ENCODE measurements at places on chromosomes 12 and 14.

- no peak for DNase-seq
These were observed 158.7 kb downstream of the METTL25 start for GRCh38 chr12:82517027-82517426.

DNA sequence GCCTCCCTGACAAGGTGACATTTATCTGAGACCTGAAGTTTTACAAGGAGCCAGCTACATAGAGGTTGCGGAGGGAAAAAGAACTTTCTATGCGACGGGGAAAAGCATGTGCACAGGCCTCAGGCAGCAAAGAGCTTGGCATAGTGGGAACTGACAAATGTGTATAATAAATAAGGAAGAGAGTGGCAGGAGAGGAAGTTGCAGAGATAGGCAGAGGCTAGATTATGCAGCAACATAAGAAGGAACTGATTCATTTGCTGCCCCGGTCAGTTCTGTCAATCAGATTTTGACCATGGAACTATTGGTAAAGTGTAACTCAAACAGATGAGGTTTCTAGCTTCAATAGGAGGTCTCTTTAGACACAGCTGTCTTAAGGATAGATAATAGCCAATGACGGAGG is 33.7 kb upstream of the RIC8B start:
- DNase-seq = no peak

GRCh38 chr14:37420622-37421021 is 174.4 kb downstream of the FOXA1 start:
- no peak for DNase-seq

DNA sequence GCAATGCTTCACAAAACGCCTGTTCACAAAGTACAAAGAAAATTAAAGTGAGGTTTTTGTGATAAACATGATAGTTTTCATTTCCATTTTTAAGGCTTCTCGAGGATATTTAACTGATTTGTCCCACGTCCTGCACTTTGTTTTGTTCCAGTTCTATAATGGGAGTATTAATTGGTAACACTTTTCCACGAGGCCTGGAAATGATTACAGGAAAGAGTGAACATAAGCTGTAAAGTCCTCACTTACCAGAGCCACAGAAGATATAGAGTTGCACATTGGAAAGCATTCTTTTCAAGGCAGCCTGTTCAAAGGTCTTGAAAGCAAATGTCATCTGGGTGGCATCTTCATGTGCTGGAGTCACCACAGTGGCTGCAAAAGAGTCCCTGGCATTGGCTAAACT is 1236.6 kb downstream of the BCL11B start:
- DNase-seq = no peak

DNA sequence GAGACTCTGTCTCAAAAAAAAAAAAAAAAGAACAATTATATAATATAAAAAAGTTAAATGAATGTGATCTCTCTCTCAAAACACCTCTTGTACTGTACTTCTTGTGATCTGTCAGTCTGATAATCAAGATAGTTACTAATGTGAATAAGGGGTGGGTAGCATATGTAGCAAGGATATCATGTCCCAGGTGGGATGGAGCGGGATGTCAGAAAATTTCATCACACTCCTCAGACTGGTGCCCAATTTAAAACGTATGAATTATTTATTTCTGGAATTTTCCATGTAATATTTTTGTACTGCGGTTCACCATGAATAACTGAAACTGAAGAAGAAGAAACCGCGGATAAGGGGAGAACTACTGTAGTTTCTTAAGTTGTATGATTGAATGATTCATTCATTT is 11.0 kb downstream of the CNOT2 start:
- no peak for DNase-seq

GRCh38 chr12:51346581-51346980 is at the start of gene CELA1:
TSS of gene CELA1 (minus strand) at chr12:51346679. CDS start at chr12:51346638, 41 bp downstream.
- DNase-seq = no peak

- DNase-seq = no peak
These were observed 5.4 kb downstream of the SOS2 start for GRCh38 chr14:50225974-50226297.

DNA sequence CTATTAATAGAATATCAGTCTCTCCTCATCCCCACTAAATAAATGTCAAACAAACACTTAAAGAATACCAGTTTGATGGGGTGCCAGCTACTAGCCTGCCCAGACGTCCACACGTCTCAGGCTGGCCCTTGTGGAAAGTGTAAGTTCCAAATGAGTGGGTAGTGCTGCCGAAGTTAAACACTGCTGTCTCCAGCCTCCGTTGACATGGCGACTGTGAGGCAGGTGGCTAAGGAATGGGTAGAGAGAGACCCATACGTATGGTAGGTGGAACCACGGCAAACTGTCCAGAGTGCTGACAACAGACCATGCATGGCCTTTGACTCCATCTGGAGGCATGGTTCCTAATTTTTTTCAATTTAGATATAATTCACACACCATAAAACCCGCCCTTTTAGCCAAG is 37.9 kb downstream of the PITPNM2 start:
- DNase-seq = no peak

DNA sequence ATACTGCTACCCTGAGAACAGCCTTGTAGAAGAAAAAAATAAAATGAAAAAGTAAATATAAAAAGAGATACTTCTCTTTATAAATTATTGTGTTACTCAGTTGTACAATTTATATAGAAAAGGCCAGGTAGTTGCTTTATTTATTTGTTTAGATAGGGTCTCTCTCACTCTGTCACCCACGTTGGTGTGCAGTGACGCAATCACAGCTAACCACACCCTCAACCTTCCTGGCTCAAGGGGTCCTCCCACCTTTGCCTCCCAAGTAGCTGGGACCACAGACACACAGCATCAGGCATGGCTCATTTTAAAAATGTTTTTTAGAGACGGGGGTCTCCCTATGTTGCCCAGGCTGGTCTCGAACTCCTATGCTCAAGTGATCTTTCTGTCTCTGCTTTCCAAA is 175.4 kb upstream of the PZP start:
- no peak for DNase-seq

DNA sequence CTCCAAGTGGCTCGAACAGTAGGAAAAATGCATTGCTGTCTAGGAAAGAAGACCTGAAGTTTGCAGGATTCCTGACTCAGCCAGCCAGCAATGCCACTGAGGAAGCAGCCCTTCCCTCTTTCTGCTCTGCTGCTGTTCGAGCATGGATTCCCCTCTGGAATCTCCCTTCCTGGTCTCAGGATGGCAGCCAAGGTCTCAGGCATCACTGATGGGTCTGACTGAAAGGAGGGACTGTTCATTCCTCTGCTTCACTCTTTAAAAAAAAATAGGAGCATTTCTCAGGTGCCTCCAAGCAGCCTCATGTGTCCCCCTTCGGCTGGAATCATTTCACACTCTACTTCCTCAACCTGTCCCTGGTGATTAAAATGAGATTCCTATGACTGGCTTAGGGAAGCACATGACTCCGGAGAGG is 62.4 kb downstream of the SLC15A4 start:
- DNase-seq = no peak

DNA sequence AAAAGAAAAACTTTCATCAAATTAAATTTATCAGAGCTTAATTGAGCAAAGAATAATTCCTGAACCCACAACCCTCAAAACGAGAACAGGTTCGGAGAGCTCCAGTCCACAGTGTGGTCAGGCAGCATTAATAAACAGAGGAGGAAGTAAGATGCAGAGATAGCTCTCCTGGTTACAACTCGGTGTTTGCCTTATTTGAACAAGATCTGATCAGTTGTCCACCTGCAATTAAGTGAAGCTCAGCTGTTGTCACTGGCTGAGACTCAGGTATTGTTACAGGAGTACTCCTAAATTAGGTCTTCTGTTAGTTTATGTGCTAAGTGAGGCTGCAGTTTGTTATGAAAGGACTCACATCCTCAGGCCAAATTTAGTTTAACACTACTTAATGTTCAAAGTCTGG is 451.4 kb upstream of the PDE3A start:
- DNase-seq = no peak

DNA sequence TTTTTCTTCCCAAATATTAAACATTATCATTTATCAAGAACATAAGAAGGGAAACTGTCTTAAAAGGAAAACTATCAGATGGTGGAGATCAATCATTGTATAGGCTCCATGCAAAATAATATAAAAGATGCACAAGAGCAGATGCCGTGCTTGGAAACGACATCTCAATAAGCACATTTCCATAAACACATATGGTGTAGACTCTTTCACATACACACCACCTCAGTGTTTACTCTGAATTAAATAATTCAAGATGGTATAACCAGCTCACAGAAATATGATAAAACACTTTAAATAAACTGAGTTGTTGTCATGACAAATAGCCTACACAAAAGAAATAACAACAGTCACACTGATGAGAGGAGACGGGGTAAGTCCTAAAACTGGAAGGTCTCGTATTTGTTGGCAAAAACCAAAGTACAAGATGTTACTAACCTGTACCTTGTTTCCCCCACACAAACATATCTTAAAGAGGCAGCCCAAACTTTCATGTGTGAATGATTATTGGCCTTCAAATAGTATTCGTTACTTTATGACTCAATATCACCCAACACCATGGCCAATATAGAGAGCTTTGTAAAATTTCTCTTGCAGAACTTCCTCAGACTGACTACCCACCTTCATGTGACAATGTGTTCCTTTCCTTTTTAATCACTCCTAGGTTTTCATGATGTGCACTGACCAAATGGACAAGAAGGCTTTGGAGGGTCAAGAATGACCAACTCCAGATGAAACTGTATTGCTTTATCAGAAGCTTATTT is 48.6 kb upstream of the TMPO start:
- no peak for DNase-seq

- DNase-seq = no peak
These were observed 3.5 kb downstream of the KRT3 start for GRCh38 chr12:52792185-52793029.

DNA sequence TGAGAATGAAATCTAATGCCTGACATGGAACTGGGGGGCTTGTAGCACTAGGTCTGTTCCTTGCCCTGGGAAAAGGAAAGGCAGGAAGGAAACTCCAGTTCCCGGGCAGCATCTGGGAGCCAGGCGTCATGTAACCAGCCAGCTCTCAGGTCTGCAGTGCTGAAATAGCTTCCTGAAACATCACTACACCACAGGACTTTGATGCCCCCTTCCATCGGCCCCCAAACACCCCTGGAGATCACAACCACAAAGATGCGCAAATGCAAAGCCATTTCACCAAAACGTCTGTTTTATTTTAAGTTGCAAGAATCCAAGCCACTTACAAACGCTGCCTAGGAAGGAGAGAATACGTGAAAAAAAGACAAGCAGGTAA is 40.9 kb downstream of the KCTD10 start:
- peak; percentile 60 for DNase-seq

DNA sequence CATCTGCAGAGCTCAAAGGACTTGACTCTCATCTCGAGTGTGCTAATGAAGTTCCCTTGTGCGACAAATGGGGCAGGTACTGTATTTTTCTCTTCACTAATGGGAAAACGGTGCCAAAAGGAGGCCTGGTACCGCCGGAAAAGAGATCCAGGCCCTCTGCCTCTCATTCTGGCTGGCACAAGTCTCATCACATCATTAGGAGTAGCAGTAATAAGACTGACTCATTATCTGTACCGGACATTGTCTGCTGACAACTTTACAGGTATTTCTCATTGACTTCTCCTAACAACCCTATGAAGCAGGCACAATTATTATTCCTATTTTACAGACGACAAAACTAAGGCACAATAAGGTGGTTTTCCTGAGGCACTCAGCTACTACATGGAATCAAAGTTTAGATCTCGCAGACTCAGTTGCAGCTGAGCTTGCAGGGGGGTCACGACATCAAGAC is 668 bp downstream of the APPL2 start:
- no peak for DNase-seq

GRCh38 chr12:122852336-122853275 is 17.3 kb downstream of the HIP1R start:
- DNase-seq = no peak

DNA sequence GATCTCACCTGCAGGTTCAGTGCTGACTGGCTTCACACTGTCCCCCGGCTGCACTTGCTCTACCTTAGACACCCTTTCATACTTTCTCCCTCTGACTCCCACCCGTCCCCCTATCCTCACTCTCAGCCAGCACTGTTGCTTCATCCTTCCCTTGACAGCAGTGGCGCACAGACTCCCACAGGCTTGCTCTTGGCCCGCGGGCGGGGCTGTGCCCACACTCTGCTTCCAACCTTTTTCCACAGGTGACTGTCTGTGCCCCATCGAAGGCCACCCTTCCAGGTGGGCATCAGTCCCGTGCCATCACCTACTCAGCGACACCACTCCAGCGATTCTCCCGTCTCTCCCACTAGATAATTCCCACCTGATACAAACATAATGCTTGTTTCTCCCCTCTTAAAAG is 1.0 kb upstream of the RPS6KL1 start:
- no peak for DNase-seq

- DNase-seq = no peak
These were observed at the start of gene DEGS2 for GRCh38 chr14:100159094-100159864. TSS of gene DEGS2 (minus strand) at chr14:100159645. CDS start at chr14:100159587, 58 bp downstream.

DNA sequence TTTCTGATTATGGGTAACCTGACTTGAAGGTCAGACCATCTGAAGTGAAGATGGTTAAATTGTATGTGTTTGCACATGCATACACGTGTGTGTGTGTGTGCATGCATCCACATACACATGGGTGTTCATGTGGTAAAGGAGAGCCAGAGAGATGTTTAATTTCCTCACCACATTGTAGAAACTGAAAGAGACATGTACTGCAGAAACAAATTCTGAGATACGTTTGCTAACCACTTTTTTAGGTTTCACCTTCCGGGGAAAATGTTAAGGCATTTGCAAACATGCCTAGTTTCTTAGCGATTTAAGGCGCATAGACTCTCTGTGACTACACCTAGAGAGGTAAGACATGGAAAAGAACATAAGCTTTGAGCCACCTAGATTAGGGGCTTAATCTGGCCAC is 362.9 kb downstream of the RAD51B start:
- DNase-seq = no peak

DNA sequence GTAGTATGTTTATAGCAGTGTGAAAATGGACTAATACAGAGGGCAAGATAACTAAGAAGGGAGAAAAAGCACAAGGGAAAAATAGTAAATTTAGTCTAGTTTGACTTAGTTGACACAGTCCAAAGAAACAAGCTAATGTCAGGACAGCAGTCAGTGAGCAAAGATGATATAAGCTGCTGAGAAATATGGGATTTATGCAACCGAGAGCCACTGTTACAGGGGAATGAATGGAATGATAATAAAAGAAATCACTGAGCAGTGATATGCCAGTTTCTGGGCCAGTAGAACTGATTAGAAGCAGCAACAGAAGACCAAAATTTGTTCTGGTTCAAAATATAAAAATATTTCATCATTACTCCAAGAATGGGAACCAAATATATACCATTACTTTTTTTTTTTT is 60.1 kb downstream of the R3HDM2 start:
- peak; percentile 58 for DNase-seq

- peak; percentile 37 for DNase-seq
These were observed 403.8 kb downstream of the DAD1 start for GRCh38 chr14:22185191-22185590.

- DNase-seq = no peak
These were observed 216.6 kb upstream of the C14orf180 start for GRCh38 chr14:104362761-104363605.

GRCh38 chr12:75099210-75099609 is 110.4 kb downstream of the KCNC2 start:
- DNase-seq = no peak

GRCh38 chr12:71397433-71397954 is 42.1 kb upstream of the LGR5 start:
- peak; percentile 94 for DNase-seq

- no peak for DNase-seq
These were observed 279.6 kb downstream of the PRKD1 start for GRCh38 chr14:29648045-29648444.

GRCh38 chr14:25463480-25463879 is 413.5 kb upstream of the STXBP6 start:
- DNase-seq = no peak
